Right hindlimb (tissue), 1 donor: ENCODE measurements at places on chromosomes 13 and 19.
A peak's percentile ranks its signal among the peaks of the same experiment; 100 is the strongest.

GRCh38 chr19:7646426-7646700, 9.5 kb downstream of the STXBP2 start:
- no peak for DNase-seq

DNA sequence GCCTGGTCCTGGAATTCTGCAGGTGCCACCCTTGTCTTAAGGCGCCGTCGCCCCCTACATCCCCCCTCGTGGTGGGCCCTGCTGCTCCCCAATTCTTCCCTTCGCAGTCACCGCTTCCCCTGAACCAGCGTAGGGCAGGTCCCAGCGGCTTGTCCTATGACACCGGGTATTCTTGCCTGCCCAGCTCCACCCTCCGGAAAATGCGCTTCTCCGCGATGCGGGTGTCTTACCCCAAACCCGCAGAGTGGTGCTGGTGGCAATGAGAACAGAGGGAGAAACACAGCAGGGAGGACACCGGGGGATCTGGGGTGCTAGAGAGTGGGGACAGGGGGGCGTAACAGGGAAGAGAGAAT, 9.0 kb downstream of the ZNF808 start:
- no peak for DNase-seq

DNA sequence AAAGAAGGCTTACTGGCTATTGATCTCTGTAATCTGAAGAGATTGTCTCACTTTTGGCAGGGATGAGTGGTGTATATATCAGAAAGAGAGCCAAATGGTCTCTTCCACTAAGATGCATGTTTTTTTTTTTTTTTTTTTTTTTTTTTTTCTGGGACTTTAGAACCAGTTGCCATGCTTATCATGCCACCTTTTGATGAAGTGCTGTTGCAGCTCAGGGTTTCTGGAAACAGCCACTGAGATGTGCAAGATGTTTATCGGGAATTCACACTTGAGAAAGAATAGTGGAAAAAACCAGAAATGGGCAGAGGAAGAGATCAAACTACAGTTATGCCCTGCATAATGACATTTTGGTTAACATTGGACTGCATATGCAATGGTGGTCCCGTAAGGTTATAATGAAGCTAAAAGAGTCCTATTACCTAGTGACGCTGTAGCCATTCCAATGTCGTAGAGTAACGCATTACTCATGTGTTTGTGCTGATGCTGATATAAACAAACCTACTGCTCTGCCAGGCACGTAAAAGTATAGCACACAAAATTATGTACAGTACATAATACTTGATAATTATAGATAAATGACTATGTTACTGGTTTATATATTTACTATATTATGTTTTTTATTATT, 121.0 kb downstream of the KLF5 start:
- DNase-seq = no peak

- no peak for DNase-seq
Observed at GRCh38 chr19:926589-927350, 935 bp downstream of the ARID3A start.

DNA sequence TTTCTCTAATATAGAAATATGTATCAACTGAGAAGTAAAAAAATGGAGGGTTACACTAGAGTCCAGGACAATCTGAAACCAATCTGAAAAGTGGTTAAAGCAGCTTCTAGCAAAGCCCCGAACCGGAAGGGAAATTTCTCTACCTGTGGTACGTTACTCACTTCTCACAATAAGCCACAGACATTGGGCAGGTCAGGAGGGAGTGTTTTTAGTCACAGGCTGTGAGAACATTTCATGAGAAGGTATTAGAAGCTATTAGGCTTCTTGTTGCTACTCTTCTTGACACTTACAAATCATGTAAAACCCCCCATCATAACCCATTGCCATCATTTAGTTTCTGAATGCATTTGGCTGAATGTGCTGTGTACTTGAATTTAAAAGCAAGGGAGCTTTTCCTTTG, 120.9 kb downstream of the NUFIP1 start:
- peak; percentile 6 for DNase-seq

DNA sequence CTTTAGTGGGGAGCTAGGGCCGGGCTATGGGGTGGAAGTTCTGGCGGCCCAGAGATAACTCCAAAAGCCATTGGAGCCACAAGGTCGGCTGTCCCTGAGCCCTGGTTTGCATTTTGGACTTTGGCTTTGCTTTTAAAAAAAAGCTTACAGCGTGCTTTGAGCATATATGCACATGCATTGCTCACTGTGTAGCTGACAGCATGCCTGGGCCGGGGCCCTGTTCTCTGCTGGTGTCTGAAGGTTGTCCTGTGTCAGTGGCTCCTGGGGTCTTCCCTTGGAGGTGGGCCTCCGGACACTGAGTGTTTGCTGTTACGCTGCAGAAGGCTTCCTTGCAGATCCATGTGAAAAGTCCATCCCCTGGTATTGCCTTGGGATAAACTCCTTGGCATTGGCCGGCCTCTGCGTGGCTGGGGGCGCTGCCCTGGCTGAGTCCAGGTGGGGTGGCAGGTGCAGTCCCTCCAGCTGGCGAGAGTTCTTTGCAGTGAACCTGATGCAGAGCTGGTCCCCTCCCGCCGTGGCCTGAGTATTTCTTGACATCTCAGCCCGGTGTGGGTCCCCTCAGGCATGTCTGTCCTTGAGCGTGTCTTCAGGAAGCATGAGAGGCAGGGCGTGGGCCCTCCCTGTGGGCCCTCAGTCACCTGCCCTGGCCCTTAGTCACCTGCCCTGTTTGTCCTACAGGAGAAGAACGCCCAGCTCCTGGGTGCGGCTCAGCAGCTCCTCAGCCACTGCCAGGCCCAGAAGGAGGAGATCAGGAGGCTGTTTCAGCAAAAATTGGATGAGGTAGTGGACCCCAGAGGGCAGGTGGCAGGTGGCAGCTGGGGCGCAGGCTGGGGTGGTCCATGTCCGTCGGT, 23.0 kb downstream of the PLEKHJ1 start:
- no peak for DNase-seq

- no peak for DNase-seq
Observed at GRCh38 chr19:33379151-33379829, 5.8 kb downstream of the CEBPG start.

- DNase-seq = no peak
Observed at GRCh38 chr19:38842439-38843174, 7.2 kb downstream of the HNRNPL start.

DNA sequence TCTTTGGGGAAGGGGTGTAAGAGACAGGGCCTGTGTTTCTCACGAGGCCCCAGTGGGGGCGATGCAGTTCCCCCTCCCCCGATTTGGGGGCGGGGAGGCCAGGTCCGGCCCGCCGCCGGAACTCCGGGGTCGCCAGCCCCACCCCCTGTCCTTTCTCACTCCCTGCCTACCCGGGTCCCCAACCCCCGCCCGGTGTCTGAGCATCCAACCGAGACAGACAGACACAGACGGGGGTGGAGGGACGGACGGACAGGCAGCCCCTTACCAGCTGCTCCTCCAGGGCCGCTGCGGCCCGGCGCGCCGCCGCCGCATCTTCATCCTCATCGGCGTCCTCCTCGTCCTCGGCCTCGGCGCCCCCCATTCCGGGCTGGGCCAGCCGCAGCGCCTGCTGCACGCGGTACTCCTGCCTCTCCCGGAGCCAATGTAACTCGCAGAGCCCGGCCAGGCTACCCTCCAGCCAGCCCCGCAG, 397 bp downstream of the DACT3 start:
- peak; percentile 70 for DNase-seq

- no peak for DNase-seq
Observed at GRCh38 chr19:34983786-34984185, 16.3 kb upstream of the GRAMD1A start.

DNA sequence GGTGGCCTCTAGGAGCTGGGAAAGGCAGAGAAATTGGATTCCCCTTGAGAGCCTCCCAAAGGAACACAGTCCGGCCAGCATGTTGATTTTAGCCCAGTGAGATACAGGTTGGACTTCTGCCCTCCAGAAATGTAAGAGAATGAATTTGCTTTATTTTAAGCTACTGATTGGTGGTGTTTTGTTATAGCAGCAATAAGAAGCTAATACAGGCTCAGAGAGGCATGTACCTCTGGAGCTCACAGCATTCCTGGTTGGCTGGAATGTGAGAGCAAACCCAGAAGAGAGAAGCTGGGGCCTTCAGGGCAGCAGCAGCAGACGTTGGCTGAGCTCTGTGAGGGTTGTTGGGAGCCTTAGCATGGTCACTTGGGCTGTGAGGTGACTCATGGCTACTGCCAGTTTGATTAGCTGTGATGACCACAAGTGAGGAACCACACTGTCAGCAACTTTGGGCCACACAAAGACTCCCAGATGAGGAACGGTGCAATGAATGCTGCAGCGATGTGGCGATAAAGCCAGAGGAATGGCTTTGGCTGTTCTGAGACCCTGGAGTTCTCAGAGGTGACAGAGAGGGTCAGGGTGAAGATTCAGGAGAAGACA, 80.1 kb downstream of the CYSLTR2 start:
- DNase-seq = no peak

GRCh38 chr19:38512277-38512676, 78.8 kb downstream of the RYR1 start:
- no peak for DNase-seq

- DNase-seq = no peak
Observed at GRCh38 chr13:102117175-102117831, 284.5 kb downstream of the FGF14 start.

- DNase-seq = no peak
Observed at GRCh38 chr19:57719901-57720519, 7.4 kb downstream of the ZNF671 start.

DNA sequence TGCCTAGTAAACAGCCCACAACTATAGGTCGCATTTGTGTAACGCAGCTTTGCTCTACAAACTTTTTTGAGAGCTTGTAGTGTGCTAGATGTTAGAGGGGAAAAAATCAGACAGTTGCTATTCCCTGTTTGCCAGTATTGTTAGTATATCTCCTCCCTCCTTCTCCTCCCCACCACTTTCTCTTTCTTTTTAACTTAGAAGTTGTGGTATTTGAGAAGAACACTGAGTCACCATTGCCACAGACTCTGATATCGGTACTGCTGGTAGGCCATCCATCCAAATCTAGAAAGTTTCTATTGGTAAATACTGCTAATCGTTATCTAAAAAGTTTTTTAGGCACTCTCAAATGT, 666 bp downstream of the POMP start:
- DNase-seq = no peak

DNA sequence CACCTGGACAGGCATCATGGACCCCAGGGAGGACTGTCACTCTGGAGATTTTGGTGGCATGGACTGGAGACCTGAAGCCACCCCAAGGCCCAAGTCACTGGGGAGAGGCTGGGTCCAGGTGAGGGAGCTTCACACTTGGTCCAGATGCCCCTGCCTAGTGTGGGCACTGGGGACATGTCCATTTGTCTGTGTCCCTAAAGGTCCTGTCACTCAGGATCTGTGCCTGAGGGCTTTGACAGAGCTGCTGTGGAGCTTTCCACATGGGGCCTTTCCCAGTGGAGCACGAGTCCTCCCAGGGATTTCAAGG, 40.5 kb upstream of the CEACAM8 start:
- DNase-seq = no peak

DNA sequence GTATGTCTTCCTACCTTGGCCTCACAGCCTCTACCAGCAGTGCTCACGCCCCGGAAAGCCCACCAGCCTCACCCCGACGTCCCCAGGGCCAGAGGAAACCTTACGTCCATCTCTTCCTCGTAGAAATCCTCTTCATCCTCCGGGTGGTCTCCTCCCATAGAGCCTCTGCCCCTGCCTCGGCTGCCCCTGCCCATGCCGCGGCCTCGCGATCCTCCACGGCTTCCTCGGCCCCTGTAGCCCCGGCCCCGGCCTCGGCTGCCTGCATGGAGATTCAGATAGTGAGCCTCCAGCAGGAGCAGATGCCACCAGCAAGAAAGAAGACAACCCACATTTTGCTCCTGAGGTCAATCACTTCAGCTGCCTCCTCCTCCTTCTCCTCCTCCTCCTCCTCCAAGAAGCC, 27.3 kb downstream of the ZC3H4 start:
- DNase-seq = no peak

DNA sequence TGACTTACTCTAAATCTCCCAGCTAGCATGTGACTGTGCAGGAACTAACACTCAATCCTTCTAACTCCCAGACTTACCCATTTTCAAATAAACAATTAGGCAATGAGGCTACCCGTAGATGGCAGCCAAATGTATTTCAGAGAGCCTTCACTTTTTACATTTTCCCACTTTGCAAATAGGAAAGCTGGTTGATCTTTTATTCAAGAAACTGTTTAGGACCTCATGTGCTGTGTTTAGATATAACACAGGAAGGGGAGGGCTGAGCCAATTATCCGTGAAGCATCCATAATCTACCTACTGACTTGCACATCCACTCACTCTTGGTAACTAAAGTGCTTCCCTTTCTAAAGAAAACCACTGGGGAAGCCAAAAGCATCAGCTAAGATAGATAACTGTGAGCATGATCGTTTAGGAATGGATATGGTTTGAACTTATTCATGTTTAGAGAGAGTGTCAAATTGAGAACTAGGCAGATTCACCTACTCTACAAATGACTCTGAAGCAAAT, 33.4 kb downstream of the MBNL2 start:
- DNase-seq = no peak

DNA sequence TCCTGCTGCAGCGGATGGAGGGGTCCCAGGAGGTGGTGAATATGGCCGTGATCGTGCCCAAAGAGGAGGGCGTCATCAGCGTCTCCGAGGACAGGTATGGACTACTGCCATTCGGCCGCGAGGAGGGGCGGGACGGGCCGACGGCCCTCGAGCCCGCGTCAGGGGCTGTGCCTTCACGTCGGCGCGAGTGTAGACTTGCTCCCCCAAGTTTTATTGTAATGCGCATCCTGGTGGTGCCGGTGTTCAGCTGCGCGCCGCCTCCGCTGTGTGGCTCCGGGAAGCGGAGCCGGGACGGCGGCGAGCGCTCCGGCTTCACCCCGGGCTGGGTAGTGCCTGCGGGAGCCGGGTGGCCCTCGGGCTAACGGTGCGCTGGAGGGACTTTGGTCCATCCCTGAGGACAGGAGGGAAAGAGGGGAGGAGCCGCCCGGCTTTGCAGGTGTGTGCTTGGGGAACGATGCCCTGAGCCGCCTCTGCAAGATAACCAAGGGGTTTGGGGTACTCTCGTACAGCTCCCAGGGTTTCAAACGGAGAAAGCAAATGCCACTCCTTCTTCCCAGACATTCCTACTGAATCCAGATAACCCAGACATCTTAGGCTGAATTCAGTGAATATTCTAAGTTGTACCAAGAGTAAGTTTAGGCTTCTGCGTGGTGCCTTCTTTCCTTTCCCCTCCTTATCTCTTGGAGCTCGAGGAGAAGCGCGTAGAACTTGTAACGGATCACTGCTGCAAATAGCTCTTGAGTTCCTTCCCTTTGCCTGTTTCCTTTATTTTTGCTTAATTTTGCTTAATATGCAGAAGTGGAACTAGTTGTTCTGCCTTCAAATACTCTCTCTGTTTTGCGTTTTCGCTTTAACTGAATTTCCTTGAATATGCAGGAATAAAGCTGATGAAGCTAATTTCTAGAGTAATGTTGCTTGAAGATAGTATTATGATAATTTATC, 740 bp downstream of the WDFY2 start:
- no peak for DNase-seq

GRCh38 chr13:68358294-68358705, 1128.2 kb upstream of the PCDH9 start:
- no peak for DNase-seq
